GF-D8 (cell line): ENCODE measurements at places on chromosomes 13 and 19.
A peak's percentile ranks its signal among the peaks of the same experiment; 100 is the strongest.

- DNase-seq: no peak
These were observed 68.8 kb downstream of the CHST8 start for GRCh38 chr19:33690378-33691029.

DNA sequence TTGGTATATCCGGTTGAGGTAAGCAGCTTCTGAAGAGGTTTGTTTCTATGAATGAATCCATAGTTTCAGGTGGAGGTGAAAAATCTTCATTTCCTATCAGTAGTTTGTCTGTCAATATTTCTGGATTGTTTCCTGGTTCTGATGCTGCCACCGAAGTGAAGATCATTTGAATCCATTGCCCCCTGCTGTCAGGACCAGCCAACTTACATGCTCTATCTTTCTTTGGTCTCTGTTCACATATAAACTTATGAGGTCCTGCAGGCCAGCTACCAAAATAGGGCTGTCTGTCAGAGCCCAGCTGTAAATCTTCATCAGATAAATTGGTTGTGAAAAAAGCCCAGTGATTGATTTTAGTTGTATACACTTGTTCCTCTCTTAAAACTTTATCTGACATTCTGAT, 15.2 kb upstream of the N4BP2L1 start:
- DNase-seq: peak; percentile 65

DNA sequence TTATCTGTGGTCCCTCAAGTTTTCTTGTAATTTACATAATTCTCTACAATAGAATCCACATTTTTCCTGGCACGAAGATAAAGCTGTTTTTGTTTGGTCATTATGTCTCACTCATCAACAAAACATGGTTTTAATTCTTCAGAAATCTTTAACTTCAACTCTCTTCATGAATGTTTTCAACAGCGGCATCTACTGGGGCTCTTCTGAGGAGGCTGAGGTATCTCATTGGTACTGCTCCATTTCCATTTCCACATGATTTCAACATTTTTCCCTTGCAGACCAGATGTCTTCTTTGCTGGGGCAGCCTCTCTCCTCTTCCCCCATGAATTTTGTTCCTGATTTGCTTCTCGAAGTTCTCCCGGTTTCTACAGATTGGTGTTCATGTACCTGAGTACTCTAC, 5.8 kb upstream of the KBTBD7 start:
- no peak for DNase-seq

DNA sequence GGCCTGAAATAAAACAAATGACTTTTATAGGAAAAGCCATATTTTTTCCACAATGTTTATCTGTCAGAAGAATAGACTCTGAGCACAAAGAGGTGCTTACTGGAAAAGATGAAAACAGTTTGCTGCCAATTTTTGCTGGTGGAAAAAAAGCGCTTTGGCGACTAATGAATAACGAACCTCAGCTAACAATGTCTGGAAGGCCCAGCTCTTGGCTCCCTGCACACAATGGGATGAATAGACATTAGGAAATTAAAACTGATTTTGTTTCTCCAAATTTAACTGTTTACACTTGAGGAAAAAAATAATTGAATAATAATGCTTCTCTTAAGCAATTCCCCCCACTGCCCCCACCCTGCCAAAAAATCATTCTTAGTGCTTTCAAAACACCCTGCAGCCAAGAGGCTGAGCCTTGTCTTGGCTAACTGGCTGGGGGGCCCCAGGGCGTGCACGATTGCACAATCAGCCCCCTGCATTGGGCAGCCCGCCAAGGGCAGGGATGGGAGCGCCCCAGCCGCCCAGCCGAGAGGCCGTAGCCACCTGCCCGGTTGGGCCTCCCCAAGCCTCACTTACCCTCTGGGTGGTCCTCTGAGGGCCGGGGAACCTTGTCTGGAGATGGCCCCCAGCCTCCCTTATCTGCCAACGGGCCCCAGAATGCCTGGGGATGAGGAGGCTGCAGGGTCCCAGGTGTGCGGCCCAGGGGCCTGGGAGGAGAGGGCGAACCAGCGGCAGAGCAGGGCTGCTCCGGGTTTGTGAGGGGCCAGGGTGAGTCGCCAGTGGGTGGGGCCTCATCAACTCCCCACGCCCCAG, 16.8 kb downstream of the CEBPG start:
- no peak for DNase-seq

DNA sequence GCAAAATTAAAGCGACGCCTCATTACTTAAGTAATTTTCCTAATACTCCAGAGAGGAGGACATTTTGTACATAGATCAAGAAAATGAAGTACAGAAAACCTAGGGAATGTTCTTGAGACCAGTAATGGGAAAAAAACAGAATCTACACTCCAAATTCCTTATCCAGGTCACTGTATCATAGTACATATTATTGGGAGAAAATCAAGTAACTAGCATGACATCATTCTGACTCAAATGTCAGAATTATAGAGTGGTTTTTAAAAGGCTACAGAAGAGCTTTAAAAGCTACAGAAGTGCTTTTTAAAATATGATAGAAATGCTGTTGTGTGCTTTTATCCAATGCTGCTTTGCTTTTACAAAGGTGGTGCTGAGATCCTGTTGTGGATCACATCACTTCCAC, 86.3 kb upstream of the SLC15A1 start:
- no peak for DNase-seq

- DNase-seq: no peak
These were observed 4.1 kb upstream of the UBAC2 start for GRCh38 chr13:99196466-99197116.

GRCh38 chr19:7262470-7262869, 31.7 kb downstream of the INSR start:
- DNase-seq: no peak

DNA sequence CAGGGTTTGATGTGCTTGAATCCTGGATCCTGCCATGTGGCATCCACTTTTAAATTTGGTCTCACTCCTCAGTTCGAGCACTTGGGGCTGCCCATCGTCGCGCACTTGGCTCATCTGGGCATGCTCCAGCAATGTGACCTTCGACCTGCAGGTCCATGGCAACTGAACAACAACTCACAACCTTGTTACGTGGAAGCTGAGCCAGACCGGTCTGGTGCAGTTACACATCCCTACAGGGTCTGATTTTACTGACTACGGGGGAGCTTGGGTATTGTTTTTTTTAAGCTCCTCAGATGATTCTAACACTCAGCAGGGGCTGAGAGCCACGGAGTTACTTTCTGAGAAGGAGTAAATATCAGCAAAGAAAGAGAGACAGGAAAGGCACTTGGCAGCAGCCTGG, 769.6 kb downstream of the UQCRFS1 start:
- no peak for DNase-seq

DNA sequence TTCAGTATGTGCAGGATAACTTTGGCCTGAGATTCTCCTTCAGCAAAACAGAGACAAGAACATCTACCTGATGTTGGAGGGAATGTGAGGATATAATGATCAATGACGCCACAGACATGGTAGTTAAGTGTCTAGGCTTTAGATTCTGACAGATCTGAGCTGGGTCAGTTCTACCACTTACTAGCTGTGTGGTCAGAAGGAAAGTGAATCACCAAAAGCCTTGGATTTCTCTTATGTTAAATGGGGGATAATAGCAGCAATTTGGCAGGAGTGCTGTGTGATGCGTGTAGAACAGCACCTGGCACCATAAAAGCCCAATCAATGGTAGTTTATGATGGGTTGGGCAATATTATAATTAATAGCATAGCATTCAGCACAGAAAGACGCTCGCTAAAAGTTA, 41.7 kb downstream of the RXFP2 start:
- DNase-seq: no peak

DNA sequence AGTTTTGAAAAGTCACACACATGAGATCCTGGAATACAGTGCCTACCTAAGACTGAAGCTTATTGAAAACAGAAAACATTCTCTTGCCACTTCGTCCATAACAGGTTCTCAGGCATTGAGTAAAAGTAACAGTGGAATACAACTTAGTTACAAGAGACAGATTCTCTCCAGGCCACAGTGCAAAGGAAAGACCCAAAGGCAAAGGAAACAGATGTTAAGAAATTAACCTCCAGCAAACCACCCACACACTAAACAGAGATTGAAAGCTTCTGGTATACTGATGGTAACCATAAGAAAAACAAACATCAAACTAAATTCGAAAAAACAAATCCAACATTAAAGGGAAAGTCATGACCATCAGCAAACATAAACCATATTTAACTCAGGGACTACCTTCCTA, 914.7 kb downstream of the SLITRK5 start:
- DNase-seq: no peak

- no peak for DNase-seq
These were observed 569.1 kb downstream of the KCTD12 start for GRCh38 chr13:76316998-76317527.

- DNase-seq: no peak
These were observed 165.6 kb downstream of the DLEU7 start for GRCh38 chr13:50677687-50678463.

DNA sequence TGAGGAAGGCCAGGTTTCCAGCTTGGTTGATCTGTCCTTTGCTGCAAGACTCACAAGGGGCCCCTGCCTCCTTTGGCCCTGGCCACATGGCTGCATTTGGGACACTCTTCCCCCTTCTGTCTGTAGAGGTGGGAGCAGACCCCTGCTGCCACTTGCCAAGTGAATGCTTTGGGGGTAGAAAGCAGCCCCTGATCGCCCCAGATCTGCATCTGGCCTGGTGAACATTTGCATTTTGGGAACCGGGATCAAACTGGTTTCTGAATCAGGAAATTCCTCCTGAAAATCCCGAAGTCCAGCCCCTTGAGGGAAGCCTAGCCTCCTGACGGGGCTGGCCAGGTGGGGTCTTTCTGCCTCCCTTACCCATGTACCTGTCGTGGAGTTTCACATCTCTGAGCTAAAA, 14.9 kb downstream of the DPF1 start:
- no peak for DNase-seq

- no peak for DNase-seq
These were observed 1410.1 kb upstream of the ATXN8OS start for GRCh38 chr13:68697551-68697950.

GRCh38 chr19:42389899-42390298, at the start of gene CNFN:
Gene CNFN, minus strand, starts transcription at chr19:42390297. Its CDS starts 1,260 bp downstream, at chr19:42389037.
- DNase-seq: no peak

- DNase-seq: no peak
These were observed 75.8 kb upstream of the FRY start for GRCh38 chr13:31955741-31956140.

- DNase-seq: no peak
These were observed 156.4 kb downstream of the MYO16 start for GRCh38 chr13:108785844-108786243.

GRCh38 chr19:14414926-14415690, 4.0 kb downstream of the DDX39A start:
- DNase-seq: no peak

GRCh38 chr13:33775339-33776108, 42.4 kb upstream of the RFC3 start:
- no peak for DNase-seq
